ENCODE measurements at places on chromosomes 6 and 20. TPM values are rescaled to one million over a fixed set of nuclear protein-coding genes. Genes with fewer than 3 reads are reported as not detected.

The FHL5 gene
- not detected for total RNA-seq

The ADGRB3 gene
- total RNA-seq = not detected

The ZFP57 gene
- total RNA-seq = not detected

The BPIFB4 gene
- not detected for total RNA-seq

The TMEM170B gene
- total RNA-seq = 2.4 TPM

The OR2B6 gene
- total RNA-seq = not detected

GRCh38 chr6:90403489-90404381, 107.1 kb upstream of the BACH2 start:
- no peak for DNase-seq

DNA sequence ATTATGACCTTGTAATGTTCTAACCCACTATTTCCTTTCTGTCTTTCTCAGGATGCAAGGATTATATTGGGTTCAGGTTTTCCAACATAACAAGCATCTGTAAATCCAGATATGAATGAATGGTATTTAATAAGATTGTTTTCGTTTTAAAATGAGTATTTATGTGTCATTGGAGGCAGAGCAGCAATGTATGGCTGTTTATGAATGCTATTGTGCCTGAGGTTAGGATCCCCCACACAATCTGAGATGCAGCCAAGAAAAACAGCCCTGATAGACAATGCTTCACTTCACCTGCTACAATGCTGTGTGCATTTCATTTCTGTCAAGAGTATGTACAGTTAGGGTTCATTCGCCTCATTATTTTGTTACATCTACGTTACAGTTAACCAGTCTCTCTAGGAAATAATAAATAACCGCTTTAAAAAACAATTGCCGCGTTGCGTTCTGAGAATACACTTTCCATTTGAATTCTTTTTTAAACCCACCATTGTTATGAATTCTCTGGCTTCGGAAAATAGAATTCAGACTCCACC, 19.6 kb downstream of the TFAP2A start:
- DNase-seq = no peak

- no peak for DNase-seq
Measured at GRCh38 chr6:122620428-122620827, 10.2 kb downstream of the PKIB start.
